ENCODE measurements at places on chromosomes 16 and 17. TPM values are rescaled to one million over a fixed set of nuclear protein-coding genes. Genes with fewer than 3 reads are reported as not detected.

GRCh38 chr16:70529051-70529777 lies 5.6 kb downstream of the SF3B3 start:
- H3K4me3 ChIP-seq = no peak overlapping the region
- peaks cover 39% of the 10 kb centered on the region for H3K4me1 ChIP-seq
- H3K27me3 ChIP-seq = no peaks in the 10 kb centered on the region
- peaks cover 67% of the 10 kb centered on the region for H3K36me3 ChIP-seq
- peak; percentile 19 for DNase-seq

DNA sequence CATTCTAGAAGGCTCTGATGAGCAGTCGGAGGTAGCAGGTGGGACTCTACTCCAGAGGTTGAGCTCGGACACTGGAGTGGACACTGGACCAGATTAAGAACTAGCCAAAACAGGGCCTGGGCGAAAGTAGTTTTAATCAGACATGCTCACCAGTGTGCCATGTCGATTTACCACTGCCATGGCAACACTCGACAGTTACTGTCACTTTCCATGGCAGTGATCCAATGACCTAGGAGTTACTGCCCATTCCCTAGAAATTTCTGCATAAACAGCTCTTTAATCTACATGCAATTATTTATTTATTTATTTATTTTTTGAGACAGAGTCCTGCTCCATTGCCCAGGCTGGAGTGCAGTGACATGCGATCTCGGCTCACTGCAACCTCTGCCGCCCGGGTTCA lies 7.2 kb upstream of the METTL9 start:
- DNase-seq = no peak
- H3K27ac ChIP-seq = no peak overlapping the region
- H3K27me3 ChIP-seq = no peaks in the 10 kb centered on the region
- H3K4me1 ChIP-seq = peaks cover 3% of the 10 kb centered on the region
- no peak overlapping the region for H3K4me3 ChIP-seq
- no peaks in the 10 kb centered on the region for H3K36me3 ChIP-seq

DNA sequence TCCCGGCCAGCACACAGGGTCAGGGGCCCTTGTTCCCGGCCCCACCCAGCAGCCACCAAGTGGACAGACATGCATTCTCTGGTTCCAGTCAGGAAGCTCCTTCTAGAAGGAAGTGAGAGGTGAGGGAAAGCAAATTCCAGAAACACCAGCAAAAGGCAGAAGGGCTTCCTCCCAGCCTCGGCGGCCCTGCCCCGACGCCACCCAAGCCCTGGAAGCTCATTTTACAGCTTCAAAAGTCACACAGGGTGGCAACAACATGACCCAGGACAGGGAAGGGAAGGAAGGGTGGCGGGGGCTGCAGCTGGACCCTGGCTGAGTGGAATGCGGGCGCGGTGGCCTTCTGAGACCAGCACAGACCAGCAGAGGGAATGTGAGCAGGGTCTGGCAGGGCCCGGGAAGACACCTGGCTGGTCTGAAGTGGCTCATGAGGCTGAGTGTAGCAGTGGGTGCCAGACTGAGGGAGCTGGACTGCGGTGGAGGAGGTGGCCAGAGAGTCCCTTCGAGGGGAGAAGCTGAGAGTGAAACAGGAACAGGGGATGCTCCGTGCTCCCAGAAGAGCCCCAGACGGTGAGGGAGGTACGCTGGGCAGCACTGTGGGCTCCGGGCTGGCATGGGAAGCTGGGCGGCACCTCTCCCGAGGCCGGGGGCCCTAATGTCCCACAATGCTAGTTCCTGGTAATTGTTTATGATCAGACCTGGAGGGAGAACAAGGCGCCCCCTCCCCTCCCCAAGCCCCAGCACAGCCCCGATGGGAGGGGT lies 1.9 kb upstream of the UNC13D start:
- peak overlapping the region; percentile 89 for H3K27ac ChIP-seq
- H3K27me3 ChIP-seq = no peaks in the 10 kb centered on the region
- no peak for DNase-seq
- H3K4me1 ChIP-seq = peaks cover 36% of the 10 kb centered on the region

Gene PYDC1
- not detected for total RNA-seq

DNA sequence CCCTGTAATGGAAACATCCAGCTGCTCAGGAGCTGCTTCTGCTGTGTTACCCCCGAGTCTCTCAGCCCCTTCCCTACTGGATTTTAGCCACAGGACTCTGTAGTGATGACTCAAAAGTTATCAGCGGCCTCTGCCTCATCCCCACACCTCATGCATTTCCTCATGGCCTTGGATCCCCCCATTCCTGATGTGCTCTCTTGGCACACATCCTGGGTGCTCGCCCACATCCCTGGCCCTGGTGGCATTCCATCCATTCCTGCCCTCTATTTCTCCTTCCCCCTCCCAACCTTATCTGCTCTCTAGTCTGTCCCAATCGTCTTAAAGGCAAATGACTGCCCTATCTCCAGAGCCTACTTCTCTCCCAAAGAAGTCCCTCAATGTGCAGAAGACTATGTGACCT lies 24.6 kb downstream of the MARF1 start:
- H3K36me3 ChIP-seq = peaks cover 62% of the 10 kb centered on the region
- no peaks in the 10 kb centered on the region for H3K27me3 ChIP-seq
- no peak overlapping the region for H3K27ac ChIP-seq
- H3K4me3 ChIP-seq = no peak overlapping the region
